Activated T-helper 1 cell treated with Interleukin-2 at 50 U/mL for 16 hours (primary cell): ENCODE measurements at places on chromosomes 12 and 14.

GRCh38 chr14:104130974-104131651, 7.3 kb upstream of the KIF26A start:
- no peak for DNase-seq

GRCh38 chr14:72847721-72848120, 46.2 kb downstream of the DPF3 start:
- DNase-seq: no peak

GRCh38 chr14:48849741-48850322, 736.3 kb downstream of the RPS29 start:
- no peak for DNase-seq

DNA sequence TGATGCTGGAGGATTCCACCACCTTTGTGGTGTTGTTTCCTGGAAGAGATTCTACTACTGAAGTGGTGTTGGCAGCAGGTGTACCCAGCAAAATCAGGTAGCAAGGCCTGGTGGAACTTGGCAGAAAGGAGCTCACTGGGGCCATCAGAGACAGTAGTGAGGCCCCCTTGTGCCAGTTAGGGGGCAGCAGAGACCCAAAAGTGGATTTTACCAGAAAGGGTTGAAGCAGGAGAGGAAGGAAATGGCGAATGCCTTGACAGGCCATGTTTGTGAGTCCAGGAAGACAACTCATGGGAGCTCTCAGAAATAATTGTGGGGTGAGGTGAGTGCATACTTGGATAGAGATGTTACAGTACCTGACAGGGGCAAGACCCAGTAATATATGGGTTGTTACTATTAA, 137.7 kb upstream of the FGD4 start:
- no peak for DNase-seq

DNA sequence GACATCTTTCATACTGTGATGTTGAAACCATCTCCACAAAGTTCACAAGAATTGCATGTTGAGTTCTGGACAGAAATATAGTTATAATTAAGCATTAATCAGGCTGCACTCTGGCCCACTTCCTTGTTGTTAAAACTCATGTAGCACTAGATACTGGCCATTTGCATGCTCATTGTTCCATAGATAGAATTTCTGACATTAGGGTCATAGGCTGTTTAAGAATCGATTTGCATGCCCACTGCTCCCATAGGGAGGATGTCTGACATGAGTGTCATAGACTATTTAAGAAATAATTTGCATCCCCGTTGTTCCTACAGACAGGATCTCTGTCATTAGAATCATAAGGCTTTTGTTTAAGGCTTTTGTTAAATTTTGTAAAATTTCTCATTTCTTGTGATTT, 50.2 kb downstream of the MYF5 start:
- no peak for DNase-seq

DNA sequence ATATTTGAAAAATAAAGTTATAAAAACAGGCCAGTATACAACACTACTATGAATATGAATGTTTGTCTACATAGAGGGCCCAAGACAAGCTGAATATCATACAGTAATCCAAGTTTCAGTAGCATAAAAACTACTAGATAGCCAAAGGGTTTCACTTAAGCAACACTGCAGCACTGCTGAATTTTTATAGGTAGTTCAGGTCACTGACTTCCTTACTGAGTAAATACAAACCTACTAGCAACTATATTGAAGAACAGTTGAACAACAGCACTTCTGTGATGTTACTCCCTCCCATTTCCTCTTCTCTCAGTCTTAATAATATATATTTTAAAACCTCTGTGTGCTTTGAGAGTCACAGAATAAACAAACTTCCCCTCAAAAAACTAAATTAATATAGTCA, 42.7 kb downstream of the GTF2A1 start:
- DNase-seq: no peak

DNA sequence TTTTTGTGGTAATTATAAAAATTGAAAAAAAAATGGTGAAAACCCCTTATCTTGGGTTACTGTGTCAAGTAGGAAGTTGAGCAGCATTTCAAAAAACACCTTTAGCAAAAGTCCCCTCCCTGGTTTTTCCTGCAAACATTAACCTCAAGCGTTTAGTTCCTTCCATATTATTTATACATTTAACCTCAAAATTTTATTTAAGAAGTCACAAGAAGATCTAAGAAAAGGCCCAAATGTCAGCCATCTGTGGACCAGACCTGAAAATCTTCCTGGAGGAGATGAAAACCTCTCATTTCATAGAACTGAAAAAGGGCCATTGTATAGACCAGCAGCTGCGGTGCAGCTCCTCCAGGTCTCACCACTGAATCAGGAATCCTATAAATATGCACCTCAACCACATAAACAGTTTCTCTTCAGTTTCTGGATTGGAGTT, 40.4 kb upstream of the BTG1 start:
- DNase-seq: no peak

GRCh38 chr12:10189653-10190052, 10.8 kb downstream of the TMEM52B start:
- no peak for DNase-seq

DNA sequence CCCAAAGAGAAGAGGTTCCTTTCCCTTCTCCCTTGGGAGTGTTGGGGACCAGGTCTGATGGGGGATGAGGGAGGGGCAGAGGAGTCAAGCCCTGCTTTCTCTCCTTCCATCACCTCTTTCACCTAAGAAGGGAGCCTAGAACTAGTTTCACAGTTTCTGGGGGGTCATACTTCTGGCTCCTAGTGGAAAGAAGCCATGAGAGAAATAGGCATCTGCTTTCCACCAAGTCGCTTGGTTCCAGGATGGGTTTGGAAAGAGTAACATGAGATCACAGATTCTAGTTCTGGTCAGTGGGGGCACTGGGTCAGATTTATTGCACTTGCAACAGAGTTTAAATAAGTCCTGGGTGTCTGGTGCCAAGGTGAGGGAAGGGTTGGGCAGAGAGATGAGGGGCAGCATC, 10.5 kb upstream of the ZNF385A start:
- no peak for DNase-seq

DNA sequence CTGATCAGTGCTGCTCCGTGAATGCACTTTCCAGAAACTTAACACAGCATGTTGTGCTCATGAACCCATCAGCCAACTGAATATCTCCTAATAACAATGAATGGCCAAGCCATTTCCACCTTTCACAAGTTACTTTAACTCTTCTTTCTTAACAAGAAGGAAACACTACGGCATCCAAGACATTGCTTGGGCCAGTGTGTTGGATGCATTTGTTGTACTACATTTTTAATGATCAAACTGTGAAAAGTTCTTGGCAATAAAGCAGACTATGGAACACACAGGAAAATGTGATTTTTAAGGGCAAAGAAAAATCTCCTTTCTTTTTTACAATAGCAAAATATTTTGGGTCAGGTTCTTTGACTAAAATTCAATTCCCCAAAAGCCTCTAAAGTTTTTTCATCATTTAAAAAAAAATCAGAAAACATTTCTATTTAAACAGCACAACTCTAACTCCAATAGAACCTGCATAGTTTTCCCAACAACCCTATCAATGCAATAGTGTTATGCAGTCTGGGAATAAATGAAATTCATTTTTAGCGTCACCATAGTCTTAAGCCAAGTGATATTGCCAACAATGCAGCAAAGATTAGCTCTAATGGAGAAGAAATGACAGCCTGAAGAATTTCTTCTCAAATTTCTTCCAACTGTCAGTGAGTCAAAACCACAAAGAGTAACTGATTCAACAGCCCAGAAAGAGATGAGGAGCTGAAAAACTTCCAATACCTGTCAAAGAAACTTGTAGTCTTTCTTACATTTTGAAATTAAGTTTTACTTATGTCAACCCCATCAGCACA, 50.7 kb upstream of the PTPRR start:
- no peak for DNase-seq

GRCh38 chr12:106249411-106250135, 1.8 kb upstream of the CKAP4 start:
- DNase-seq: no peak

- no peak for DNase-seq
Observed at GRCh38 chr14:68564826-68565759, 227.8 kb downstream of the ZFP36L1 start.

DNA sequence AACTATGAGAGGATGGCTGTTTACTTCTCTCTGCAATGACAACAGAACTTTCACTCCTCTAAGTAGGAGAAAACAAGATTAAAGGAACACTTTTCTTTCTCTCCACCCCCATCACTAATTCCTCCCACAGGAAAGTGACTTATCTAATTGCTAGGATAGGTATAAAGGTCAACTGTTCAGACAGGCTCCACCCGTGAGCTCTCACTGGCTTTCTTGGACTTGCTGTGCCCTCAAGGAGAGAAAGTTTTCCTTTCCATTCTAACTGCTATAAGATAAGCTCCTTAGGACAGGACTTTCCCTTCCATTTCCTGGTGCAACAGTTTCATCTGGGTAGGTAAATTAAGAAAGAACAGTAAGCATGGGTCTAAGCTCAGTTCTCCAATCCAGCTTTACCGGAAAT, 4.8 kb downstream of the SLC41A2 start:
- DNase-seq: no peak

- no peak for DNase-seq
Observed at GRCh38 chr14:104321088-104321801, 182.9 kb downstream of the KIF26A start.

- DNase-seq: no peak
Observed at GRCh38 chr12:106137530-106138356, 1.0 kb downstream of the NUAK1 start.

- no peak for DNase-seq
Observed at GRCh38 chr12:126883697-126884096, 1383.3 kb upstream of the TMEM132C start.

DNA sequence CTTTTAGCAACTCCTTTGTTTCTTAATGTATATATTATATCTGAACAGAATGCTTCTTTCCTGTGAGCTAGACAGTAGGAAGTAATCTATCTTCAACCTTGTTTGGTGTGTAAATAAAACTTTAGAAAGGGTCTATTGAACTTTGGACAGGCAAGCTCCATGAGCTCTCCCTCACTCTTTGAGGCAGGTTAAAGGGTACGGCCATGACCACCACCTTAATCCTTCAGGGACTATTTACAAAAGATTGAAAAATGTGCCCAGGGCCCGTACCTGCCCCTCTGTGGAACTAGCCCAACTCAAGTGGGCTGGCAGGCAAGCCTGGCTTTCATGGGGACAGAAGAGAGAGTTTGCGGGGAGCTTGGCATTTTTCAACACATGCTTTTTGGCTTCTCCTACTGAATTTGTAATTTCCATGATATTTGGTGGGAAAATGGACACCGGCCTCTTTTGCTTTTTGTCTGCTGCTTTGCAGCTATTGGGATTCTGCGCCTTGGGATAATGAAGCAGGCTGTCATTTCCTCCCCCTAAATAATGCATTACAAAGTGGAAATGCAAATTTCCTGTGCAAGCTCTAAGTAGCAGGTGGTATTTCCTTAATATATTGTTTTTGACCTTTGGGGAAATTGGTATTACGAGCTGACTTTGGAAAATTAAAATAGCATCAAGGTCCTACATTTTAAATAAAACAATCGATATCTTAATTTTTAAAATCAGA, 106.0 kb downstream of the HMGA2 start:
- DNase-seq: no peak

GRCh38 chr12:15274561-15274967, 47.7 kb upstream of the PTPRO start:
- DNase-seq: no peak

DNA sequence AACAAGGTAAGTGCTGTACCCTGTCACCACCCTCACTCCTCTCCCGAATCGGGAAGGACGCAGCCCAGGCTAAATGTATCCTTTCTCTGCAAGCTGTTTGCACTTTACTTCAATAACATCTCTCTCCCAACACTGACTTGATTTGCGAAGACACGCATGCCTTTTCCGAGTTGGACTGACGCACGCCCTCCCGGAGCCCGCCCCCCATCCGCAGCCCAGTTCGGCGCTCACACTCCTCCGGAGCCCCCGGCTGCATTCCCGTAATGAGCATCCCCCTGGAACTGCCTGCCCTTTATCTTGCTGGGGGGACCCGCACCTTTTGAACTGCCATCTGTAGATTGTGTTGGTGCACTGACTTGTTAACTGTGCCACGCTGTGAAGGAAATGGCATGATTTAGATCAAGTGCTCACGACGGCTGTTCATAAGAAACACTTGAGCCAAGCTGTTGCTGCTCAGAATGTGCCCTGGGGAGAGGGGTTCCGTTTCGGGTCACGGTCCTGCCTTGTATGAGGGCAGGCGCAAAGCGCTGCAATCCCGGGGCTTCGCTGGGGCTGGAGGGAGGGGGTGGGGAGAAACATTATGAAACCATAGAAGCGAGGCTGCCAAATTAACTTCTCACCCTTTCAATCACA, 176.6 kb upstream of the CDKN3 start:
- no peak for DNase-seq

GRCh38 chr14:23694085-23694948, 58.2 kb downstream of the DHRS2 start:
- DNase-seq: no peak

- no peak for DNase-seq
Observed at GRCh38 chr14:67059596-67059995, 129.6 kb upstream of the GARIN2 start.

DNA sequence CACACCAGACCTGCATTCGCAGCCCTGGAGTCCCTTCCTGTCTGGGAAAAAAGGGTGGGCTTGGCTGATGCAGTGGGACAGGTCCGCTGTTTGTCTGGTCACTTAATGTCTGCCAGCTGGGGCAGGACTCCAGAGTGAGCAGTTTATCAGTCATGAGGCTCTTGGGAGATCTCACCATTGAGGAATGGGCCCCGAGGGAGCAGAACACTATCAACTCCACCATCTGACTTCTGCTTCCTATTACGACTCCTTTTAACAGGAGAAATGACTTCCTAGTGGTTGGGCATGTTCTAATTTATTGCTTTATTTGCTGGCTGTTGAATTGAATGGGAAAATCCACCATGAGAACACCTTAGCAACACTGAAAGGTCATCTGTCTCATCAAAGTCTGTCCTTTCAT, 182.5 kb upstream of the RASSF8 start:
- no peak for DNase-seq

GRCh38 chr12:46608431-46609272, 217.1 kb downstream of the SLC38A4 start:
- DNase-seq: no peak

DNA sequence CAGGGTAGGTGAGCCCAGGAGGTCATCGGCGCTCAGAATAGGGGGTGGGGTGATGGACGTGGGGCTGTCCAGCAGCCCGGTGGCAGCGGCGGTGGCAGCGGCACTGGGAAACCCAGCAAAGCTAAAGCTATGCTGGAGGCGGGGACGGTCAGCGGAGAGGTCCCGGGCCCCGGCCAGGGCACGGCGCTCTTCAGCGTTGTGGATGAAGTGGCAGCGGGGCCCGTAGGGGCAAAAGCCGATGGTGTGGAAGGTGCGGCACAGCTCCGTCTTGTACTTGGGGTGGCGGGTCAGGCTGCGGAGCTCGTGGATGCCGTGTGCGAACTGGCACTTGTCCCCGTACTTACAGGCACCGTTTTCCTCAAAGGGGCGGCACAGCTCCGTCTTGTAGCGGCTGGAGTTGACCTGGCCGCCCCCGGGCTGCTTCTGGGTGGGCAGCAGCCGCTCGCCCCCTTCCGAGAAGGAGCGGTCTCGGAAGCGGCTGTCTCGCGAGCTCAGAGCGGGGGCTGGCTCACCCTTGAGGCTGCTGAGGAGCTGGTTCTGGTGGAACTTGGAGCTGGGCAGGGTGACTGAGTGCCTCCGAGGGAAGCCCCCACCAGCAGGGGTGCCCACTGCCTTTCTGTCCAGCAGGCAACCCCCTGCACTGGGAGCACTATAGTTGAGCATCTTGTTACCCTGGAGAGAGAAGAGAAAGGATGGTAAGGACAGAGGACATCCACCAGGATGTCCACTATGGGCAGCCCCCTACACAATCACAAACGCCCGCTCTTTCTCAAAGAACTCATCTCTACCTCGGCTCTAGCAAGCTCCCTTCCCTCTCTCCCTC, 2.8 kb downstream of the ZFP36L1 start:
- no peak for DNase-seq

- DNase-seq: no peak
Observed at GRCh38 chr14:101925152-101925551, 39.2 kb upstream of the DYNC1H1 start.

- no peak for DNase-seq
Observed at GRCh38 chr12:40986001-40986400, 202.1 kb upstream of the PDZRN4 start.
